ENCODE measurements at places on chromosomes 1 and 21.

DNA sequence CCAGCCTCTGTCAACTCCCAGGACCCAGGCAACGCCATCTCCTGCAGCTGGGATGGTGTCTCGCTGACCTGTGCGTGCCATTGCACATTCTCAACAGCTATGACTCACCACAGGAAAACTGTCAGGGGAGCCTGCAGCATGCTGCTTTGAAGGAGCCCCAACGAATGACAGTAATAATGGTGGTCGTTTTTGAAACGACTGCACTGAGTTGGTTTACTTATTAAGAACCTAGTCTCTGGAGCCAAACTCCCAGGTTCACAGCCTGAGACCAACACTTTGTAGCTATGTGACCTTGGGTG, 21.6 kb downstream of the TCEA3 start:
- DNase-seq = peak; percentile 28

DNA sequence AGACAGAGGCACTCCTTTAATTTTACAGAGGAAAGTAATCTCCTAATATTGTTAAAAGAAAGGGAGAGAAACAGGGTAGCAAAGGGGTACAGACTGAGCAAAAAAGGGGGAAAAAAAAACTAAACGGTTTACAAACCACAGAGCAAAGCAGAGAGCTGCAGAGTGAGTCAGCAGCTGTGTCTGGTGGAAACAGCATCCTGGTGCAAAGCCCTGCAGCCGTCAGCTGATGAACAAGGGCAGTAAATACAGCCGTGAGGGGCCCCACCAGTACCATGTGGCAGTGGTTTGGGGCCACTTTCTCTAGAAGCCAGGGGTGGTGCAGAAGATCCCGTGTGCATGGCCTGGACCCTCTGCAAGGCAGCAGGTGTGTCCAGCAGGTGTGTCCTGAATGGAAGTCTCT, 111.3 kb downstream of the ERG start:
- no peak for DNase-seq

DNA sequence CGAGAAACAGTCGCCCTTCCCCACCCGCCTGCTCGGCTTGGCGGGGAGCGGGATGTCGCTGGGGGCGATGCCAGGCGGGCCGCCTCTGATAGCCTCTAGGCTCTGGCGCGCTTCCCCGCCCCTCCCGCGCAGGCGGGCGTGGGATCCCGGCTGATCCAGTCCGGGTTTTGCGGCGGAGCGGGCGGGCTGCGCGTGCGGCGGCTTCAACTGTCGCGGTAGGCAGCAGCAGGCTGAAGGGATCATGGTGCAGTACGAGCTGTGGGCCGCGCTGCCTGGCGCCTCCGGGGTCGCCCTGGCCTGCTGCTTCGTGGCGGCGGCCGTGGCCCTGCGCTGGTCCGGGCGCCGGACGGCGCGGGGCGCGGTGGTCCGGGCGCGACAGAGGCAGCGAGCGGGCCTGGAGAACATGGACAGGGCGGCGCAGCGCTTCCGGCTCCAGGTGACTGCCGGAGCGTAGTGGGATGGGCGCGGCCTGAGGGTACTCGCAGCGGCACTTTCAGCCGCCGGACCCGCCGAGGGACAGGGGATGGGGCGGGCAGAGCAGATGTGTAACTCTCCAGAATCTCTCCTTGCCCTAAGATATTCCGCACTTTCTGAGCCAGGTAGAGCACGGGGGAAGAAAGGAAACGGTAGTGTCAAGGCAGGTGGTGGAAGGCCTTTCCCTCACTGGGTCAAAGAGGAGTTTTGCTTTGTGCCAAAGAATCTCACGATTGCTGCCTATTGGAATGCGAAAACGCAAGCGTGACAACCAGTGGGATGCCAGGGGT, at the start of gene FAAH:
Gene FAAH, plus strand, starts transcription at position 210 of the 764 bp plus-strand sequence. Its CDS starts 32 bp downstream, at position 242.
- DNase-seq = no peak

DNA sequence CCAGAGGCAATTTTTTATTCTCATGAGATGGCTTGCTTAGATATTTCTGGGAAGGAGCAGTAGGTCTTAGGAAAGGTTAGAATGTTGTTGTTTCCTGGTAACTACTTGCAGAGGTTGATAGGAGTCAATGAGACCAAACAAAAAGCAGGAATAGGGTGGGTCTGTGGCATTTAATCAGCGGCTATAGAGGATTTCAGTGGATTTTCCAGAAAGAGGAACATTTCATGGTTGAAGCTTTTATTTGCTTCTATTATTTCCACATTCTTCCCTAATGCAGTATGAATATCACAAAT, 111.3 kb upstream of the PALMD start:
- DNase-seq = no peak

GRCh38 chr1:42877380-42877779, 31.0 kb downstream of the ZNF691 start:
- no peak for DNase-seq

GRCh38 chr1:107934578-107934977, 30.4 kb downstream of the VAV3 start:
- no peak for DNase-seq

GRCh38 chr1:203390298-203390697, 39.4 kb upstream of the FMOD start:
- no peak for DNase-seq

DNA sequence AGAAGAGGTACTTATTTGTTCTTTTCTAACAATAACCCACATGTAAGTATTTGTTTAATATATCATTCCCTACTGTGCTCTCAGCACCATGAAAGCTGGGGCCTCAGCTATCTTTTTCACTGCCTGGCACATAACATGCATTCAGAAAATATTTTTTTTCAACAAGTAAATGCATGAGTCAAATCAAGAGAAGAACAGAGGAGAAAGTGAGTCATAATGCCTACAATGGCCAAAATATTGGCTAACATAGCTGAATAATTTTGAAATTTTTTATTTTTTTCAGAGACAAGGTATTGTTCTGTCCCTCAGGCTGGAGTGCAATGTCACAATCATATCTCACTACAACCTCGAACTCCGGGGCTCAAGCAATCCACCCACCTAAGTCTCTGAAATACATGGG, 252.2 kb upstream of the ADAMTS5 start:
- DNase-seq = peak; percentile 57

DNA sequence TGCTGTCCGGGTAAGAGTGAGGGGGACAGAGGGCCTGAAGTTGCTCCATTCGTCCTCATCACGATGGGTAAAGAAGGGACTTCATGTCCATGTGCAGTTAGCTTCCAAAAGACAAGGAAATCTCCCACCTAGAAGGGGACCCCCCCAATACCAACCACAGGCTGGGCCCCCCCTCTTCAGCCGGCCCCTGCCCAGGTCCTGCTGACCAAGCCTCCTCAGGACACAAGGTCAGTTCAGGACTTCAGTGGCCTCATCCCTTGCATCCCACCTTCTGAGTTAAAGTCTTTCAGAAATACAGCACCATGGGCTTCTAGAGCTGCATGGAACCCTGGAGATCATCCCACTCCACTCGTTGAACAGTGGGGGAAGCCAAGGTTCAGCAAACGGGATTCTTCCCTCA, 115.4 kb upstream of the ERG start:
- DNase-seq = no peak

GRCh38 chr1:193241132-193241827, 54.9 kb upstream of the B3GALT2 start:
- no peak for DNase-seq

DNA sequence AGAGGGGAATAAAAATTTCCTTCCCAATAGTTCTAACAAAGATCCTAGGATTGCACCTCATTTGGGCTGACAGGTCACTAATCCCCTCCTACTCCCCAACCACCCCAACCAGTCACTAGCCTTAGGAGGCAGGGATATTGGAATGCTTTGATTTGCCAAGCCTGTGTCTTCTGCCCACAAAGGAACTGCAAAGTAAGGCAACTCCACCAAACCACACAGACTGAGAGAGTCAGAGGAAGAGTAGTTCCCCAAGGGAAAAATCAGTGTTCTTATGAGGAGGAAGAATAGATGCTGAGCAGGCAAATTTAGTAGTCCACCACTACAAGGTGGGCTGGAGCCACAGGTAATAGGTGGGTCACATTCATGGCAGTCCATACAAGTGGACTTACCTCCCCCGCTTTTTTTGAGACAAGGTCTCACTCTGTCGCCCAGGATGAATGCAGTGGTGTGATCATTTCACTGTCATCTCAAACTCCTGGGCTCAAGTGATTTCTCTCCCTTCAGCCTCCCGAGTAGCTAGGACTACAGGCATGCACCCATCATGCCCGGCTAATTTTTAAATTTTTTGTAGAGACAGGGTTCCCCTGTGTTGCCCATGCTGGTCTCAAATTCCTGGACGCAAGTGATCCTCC, 3.7 kb upstream of the TMEM39B start:
- DNase-seq = no peak

GRCh38 chr1:29466258-29466657, 229.9 kb downstream of the PTPRU start:
- no peak for DNase-seq

- no peak for DNase-seq
These were observed 106.4 kb downstream of the ATF6 start for GRCh38 chr1:161872506-161872905.

- no peak for DNase-seq
These were observed 134.8 kb downstream of the BACH1 start for GRCh38 chr21:29433366-29434059.

DNA sequence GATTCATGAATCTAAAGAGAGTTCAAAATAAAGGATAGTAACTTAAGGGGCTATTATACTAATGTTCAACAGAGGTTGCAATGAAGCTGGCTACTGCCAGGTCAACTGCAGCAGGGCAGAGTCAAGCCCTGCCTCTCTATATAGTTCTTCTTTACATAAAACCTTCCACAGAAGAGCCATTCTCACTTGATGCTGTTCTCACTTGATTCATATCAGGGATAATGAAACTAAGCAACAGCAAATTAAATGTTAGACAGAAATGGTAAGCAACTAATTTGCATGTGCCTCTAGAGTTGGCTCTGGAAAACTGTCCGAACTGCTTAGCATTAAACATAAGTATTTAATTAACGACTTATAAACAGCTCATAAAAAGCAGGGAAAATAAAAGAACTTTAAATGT, 17.4 kb downstream of the CCSAP start:
- no peak for DNase-seq

DNA sequence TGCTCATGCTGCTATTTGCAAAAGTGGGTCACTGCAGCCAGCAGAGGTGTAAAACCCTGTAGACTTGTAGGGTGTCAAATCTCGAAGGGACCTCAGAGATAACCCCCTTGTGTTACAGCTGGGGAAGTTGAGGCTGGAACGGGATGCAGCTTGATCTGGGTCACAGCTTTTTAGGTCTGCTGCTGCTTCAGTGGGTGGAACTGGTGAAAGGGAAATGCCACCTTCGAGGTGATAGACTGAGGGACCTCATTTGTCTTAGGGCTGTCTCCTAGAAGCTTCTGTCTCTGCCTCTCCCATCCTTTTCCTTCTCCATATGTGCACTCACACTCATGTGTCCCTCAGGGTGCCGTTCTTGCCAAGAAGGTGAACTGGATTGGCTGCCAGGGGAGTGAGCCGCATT, 35.4 kb downstream of the QSOX1 start:
- DNase-seq = no peak

Data from MG63 (cell line).